ENCODE measurements at places on chromosomes 3 and 15.

DNA sequence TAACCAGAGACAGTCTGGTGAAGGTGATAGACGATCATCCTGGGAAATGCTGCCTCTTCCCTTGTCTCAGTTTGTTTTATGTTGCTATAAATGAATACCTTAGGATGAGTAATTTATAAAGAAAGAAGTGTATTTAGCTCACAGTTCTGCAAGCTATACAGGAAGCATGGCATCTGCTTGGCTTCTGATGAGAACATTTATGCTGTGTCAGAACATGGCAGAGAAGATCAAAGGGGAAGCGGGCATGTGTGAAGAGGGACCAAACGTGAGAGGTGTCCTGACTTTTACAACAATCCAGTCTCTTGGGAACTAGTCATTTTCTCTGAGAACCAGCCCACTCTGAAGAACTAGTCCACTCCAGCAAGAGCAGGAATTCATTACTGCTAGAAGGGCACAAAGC, 9.6 kb downstream of the CMC1 start:
- DNase-seq: no peak

DNA sequence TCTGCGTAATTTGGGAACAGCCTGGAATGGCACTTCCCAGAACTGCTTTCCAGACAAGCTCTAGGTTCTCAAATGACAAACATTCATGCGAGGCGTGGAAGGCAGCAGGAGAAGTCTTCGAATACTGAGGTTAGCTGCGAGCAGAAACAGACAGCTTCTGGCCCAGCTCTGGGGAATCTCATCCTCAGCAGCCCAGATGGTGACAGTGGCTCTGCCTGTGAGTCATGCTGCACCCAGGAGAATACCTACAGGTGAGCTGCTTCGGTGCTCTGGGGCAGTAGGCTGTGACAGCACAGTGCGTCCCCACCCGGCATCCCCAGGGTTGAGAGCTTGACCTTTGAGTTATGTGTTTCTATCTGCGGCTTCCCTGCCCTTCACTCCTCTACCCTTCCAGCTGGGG, 258.6 kb downstream of the KLF13 start:
- no peak for DNase-seq

- no peak for DNase-seq
These were observed 53.0 kb upstream of the STXBP5L start for GRCh38 chr3:120854908-120855526.

DNA sequence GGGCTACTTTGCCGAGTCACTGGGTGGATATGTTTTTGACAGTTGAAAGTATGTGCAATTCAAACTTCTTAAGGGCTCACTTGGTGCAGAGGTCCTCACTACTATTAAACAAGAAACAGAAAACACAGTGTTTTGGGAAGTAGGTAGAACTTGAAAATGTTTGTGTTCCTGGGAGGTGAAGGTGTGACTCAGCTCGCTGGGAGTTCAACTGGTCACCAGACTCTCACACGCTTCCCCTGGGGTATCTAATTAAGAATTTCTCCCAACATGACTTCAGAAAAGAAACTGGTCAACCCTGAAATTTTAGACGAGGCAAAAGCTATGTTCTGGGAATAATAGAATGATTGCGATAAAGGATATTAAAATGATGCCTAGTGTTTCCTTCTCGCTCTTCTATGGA, 1039.8 kb upstream of the SEMA6D start:
- no peak for DNase-seq

GRCh38 chr3:140572334-140572733, 105.5 kb upstream of the TRIM42 start:
- no peak for DNase-seq

DNA sequence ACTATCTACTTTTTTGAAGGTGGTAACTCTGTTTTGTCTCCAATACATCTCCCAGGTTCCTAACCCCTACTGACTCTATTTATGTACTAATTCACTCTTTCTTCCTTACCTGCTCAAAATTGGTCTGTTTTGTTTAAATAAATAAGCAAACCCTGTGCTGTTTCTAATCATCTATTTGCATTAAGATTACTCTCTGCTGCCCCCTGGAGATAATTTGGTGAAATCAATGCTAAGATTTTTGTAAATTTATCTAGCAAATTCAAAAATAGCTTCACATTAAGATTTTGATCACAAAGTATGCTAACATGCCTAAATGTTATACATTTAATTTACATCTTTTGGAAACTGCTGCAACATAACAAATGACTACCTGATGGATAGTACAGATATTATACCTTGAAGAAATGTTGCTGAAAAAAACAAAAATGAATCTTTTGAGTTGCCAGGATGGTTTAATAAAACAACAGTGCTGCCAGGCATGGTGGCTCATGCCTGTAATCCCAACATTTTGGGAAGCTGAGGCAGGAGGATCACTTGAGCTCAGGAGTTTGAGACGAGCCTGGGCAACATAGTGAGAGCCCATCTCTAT, 4.4 kb upstream of the CD200R1 start:
- peak; percentile 14 for DNase-seq

- DNase-seq: peak; percentile 32
These were observed 8.8 kb downstream of the STARD9 start for GRCh38 chr15:42584031-42584765.

DNA sequence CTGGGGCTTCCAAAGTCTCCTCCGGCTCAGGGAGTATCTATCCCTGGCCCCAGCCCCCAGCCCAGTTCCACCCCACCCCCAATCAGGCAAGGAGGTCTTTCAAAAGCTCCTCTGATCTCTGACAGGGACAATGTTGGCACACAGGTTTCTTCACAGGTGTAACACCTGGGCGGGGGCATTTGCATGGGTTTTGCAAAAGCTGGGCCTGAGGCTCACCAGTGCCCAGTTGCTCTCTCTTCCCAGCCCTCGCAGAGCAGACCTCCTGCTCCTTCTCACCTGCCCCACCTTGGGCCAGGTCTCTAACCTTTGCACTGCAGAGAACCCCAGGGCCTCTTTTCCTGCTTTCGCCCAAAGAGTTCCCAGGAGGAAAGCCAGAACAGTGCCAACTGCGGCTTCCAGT, 8.6 kb upstream of the CSK start:
- DNase-seq: no peak

DNA sequence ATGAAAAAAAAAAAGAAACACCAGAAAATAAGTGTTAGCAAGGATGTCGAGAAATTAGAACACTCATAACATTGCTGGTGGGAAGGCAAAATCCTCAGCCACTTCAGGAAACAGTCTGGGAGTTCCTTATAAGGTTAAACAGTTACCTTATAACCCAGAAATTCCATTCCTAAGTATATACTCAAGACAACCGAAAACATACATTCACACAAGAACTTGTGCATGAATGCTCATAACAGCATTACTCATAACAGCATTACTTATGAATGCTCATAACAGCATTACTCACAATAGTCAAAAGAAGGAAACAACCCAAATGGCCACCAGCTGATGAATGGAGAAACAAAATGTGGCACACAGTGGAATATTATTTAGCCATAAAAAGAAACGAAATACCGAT, 34.8 kb upstream of the DCP1A start:
- DNase-seq: no peak

DNA sequence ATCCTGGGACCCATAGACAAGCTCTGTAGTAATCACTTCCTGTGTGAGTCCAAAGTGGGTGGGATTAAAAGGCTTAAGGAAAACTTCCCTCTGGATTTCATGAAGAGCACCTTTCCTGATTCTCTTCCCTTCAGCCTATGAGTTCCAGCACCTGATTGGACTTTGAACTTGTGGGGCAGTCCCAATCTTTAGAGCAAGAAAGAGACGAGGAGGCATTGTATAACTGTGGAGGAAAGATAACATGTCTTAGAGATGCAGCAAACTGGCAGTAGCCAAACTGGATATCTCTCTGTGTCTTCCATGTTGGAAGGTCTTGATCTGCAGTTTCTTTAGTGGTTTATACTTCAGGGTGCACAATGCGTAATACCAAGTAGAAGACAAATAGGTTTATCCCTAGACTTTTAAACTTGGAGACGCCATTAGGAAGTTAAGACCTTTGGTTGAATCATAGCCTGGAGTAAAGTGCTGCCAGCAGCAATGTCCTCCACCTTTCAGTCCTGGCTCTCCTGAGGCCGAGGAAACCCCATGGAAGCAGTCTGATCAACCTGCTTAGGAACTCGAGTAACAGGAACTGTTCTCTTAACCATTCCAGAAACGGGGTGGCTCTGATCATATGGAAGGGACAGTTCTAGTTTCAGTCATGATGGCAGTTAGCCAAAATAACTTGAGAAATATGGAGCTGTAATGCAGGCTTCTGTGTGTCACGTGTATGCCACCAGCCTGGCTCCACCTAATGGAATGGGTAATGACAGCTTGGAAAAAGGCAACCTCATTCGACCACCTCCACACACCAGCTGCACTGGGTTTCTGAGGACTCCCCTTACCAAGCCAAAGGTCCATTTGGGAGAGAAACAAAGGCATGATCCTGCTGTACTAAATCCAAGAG, 4.7 kb downstream of the EIF1B start:
- peak; percentile 34 for DNase-seq

- no peak for DNase-seq
These were observed 66.0 kb downstream of the DNAJB8 start for GRCh38 chr3:128400671-128401070.

DNA sequence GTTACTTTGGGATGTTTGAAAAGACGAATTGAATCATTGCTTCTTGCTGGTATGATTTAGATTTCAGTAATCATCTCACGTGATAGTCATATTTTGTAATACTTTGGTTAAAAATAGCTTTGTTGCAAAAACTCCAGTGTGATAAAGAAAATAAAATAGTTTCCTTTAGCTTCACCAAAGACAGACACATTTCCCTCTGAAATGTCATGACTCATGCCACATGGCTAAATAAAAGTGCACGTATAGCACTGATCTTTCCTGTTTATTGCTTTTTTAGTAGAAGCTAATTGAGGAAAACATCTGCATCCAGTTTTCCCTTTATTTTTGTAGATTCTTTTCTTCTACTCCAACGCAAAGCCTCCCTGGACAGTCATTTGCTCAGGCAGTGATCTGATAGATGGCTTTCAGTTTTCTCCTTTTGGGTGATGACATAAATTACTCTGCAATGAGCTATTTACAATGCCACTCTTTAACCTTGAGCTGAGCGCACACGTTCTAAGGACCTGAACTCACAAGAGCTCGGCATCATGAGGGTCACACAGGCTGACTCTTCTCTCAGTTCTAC, 84.9 kb downstream of the ARNT2 start:
- peak; percentile 24 for DNase-seq

- no peak for DNase-seq
These were observed 13.9 kb downstream of the SEC61A1 start for GRCh38 chr3:128066114-128066513.

- no peak for DNase-seq
These were observed 399.9 kb downstream of the SQOR start for GRCh38 chr15:46034755-46035154.

GRCh38 chr3:46910166-46910760, 32.7 kb downstream of the PTH1R start:
- DNase-seq: no peak

All from HepG2 (cell line).